HTR-8/SVneo (cell line): ENCODE measurements at places on chromosomes 12 and 14.

GRCh38 chr12:46373301-46374296, 1.0 kb upstream of the SLC38A2 start:
- no peak for DNase-seq

DNA sequence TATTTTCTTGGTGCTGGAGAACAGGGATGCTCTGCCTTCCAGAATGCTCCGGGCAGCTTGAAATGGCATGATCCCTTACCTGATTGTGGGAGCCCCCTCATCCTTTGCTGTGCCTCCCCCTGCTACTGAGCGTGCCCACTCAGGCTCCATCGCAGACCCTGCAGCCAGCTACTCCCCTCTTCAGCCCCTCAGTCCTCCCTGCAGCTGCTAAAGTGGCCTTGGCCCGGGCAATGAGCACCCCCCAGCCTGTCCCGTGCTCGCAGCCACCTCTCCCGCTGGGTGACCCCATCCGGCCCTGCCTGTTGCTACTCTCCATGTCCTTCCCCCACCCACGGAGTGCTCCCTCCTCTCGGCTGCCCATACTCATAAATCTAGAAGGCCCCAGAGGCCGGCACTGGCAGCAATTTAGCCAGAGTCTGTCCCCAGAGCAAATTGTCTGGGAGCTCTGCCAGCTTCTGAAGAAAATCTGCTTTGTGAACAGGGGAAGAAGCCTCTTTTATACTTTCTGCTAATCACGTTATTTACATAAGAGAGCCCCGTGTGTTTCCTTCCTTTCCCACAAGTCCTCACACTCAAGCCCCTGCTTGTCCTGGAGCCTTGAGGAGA, 143.7 kb upstream of the FRMD6 start:
- DNase-seq = no peak

- peak; percentile 63 for DNase-seq
These were observed 6.1 kb upstream of the TSPAN9 start for GRCh38 chr12:3071107-3071506.

- no peak for DNase-seq
These were observed 400.6 kb downstream of the RGS6 start for GRCh38 chr14:72332871-72333270.
